CD4-positive, alpha-beta T cell treated with Interleukin-21 for 1 hour (primary cell): ENCODE measurements at places on chromosomes 6 and 20.

DNA sequence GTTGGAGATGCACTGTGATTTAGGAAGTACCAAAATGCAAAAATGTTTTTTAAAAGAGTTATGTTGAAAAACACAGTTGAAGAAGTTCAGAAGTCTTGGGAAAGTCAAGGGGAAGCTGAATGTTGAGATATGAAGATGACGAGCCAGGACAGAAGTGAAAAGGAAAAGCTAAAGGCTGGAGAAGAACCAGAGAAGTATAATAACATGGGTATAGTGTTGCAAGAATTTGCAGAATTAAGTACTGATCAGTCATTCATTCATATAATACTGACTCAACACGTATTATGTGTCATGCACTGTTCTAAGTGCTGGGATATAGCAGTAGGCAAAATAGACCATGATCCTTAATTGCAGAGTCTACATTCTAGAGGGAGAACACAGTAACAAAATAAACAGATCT, 432.8 kb downstream of the CDC5L start:
- DNase-seq: no peak

- DNase-seq: no peak
Measured at GRCh38 chr6:12066297-12066696, 54.2 kb downstream of the HIVEP1 start.

DNA sequence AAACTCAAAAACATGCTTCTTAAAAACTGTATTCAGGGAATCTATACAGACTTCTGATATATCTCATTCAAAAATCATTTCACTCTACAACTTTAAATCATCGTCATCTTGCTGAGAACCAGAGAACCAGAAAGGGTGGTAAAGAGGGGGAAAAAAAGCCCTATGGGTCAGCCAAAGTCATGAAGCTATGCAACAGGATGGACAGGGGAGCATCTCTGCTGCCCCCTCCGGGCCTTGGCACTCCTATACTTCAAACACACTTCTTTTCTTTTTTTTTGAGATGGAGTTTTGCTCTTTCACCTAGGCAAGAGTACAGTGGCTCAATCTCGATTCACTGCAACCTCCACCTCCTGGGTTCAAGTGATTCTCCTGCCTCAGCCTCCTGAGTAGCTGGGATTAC, 73.5 kb upstream of the NFATC2 start:
- no peak for DNase-seq

GRCh38 chr6:42314571-42315258, 97.1 kb upstream of the MRPS10 start:
- DNase-seq: no peak

GRCh38 chr20:41619360-41620100, 1.4 kb upstream of the CHD6 start:
- no peak for DNase-seq

DNA sequence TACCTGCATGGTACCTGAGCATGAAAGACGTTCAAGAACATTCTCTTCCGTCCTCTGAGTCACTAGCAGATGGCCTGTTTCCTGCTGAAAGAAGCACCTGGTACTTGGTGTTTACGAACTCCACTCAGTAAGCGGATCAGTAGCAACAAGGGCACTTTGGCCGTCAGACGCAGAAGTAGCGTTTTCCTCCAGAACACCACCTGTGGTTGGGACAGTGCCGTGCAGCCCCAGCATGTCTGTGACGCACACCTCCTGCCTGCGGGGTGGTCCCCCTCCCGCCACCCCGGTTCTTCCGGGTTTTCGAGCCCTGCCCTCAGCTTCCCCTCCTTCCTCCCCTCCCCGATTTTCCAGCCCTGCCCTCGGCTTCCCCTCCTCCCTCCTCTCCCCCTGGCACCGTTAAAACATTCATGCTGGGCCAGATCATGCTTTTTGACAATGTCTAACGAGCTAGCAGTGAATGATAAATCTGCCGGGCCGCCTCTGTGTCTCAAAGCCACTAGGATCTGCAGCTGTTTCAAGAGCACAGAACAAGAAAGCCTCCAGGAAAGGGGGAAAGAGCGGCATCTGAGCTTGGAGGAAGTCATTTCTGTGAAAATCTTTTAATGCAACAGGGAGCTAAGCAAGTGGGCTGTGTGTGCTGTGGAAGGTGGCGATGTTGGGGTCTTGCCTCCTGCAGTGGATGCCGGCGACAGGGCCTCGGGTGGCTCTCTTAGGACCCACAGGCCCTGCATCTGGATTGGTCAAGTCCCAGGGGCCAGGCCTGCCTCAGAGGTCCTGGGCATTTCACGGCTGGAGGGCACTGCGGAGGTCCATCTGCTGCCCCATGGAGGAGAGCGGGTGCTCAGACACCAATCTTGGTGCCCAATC, 207.9 kb downstream of the ERMARD start:
- peak; percentile 57 for DNase-seq

- DNase-seq: no peak
Measured at GRCh38 chr20:37390503-37390890, 44.6 kb downstream of the SRC start.

- DNase-seq: no peak
Measured at GRCh38 chr6:166466178-166467122, 83.7 kb upstream of the MPC1 start.

GRCh38 chr20:57742507-57743181, 32.8 kb upstream of the PMEPA1 start:
- no peak for DNase-seq

- DNase-seq: no peak
Measured at GRCh38 chr6:2958776-2959175, 12.6 kb downstream of the SERPINB6 start.

GRCh38 chr6:37668251-37668650, 29.4 kb downstream of the MDGA1 start:
- no peak for DNase-seq

- no peak for DNase-seq
Measured at GRCh38 chr6:16166871-16167608, 38.2 kb downstream of the MYLIP start.

GRCh38 chr6:14130435-14131075, 13.0 kb downstream of the CD83 start:
- DNase-seq: no peak

GRCh38 chr6:70395301-70395672, 18.0 kb upstream of the FAM135A start:
- no peak for DNase-seq

DNA sequence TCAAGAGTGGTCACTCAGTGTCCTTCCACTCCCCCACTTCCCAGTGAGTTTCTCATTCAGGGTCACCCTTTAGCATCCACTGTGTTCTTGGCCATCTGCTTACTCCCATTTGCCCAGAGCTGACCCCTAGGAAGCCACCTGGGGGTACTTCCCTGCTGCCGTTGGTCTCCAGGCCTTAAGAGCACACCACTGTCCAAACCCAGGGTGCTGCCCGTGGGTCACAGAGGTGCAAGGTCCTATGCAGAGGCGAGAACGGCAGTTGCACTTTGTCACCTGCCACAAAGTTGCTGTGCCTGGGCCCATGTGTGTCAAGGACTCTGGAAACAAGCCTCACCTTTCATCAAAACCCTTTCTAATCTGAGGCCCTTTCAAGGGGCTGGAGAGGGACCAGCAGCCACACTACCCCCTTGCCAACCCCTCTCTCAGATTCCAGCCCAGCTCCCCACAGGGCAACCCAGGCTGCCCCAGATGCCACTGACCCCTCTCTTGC, 191.1 kb downstream of the ZMYND8 start:
- DNase-seq: no peak

DNA sequence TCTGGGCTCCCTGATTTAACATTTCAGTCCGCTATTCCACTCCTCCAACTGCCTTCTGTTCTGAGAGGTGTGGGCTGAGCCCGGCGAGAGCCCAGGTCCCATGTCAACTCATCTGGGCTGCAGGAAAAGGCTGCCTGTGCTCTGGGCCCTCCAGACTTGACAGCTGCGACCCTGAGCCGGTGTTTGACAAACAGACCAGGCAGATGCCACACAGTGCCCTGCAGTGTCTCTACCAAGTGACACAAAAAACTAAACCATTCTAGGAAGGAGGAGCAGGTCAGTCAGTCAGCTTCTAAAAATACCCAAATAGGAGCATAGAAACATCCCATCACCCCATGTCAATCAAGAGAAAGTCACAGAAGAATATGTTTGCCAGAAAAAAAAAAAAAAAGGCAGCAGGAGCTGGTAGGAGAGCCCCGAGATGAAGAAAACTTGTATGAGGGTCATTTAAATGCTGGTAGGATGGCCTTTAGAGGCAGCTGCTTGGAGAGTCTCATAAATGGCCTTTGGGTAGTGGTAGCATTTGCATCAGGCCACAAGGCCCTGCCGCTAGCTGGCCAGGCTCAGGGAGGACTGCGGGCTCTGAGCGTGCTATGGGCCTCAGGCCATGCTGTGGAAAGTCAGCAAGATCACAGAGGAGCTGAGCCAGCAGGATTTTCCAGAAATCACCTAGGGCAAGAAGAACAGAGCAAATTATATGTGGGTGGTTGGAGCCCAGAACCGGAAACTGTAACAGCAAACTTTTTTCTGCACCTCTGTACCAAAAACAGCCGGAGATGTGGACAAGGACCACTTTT, 36.6 kb upstream of the GFOD1 start:
- DNase-seq: no peak

- DNase-seq: no peak
Measured at GRCh38 chr6:111354758-111355555, 128.1 kb downstream of the REV3L start.

GRCh38 chr6:139288496-139289040, 3.2 kb downstream of the TXLNB start:
- no peak for DNase-seq

DNA sequence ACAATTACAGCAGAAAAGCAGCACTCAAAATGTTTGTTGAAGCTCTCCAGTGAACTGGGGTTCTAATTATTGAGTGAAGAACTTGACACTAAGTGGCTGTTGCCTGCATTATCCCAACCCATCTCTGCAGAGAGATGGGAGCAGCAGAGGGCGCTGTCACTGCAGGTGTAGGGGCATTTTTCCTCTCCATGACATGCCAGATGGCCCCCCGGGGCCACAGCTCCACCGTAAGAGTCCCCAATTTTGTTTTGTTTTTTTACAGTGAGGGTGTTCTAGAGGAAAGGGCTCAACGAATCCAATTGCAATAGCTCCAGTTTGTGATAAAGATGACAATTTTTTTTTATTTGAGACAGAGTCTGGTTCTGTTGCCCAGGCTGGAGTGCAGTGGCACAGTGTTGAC, 1.9 kb upstream of the FUCA2 start:
- DNase-seq: peak; percentile 63

GRCh38 chr6:24321538-24322162, 36.2 kb downstream of the DCDC2 start:
- DNase-seq: no peak

- DNase-seq: no peak
Measured at GRCh38 chr6:11963756-11964500, 48.2 kb upstream of the HIVEP1 start.

- DNase-seq: no peak
Measured at GRCh38 chr6:109892451-109893435, 85.4 kb upstream of the GPR6 start.
